Tibial nerve (tissue), 4 donors: ENCODE measurements at places on chromosomes 1 and 21.

DNA sequence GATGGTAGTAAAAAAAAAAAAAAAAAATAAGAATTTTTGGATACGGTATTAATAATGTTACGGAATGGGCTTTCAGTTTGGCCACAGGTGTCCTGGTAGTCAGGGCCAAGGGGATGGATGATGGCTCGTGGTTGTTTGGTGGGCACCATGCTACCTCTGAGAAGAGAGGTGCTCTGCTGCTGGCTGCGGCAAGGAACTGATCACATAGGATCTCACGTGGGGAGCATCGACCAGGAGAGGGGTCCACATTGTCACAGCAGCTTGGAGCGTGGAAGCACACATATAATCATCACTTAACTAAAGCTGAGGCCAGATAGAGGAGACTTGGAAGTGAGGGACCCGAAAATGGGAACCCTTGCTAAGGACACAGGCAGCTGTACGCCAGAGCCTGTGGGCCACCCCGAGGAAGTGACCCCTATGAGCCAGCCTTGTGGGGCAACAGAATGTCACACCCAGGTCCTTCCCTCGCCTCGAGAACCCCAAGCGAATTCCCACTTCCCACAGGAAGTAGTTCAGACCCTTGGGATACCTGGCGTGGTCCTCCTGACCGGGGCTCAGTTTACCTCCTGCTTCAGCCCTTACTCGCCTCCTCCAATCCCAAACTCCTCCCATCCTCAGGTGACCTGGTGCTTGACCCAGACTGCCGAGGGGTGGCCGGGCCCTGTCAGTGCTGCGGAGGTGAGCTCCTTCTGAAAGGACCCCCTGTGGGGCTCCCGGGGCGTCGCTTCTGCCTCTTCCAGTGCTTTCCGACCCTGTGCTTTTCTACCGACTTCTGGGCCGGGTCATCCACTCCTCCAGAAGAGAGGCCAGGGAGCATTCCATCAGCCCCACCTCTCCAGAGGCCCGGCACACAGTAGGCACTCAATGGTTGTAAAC is 222.0 kb downstream of the CAMTA1 start:
- no peak for DNase-seq

- DNase-seq = no peak
Measured at GRCh38 chr1:115713906-115714305, 54.6 kb downstream of the CASQ2 start.

- no peak for DNase-seq
Measured at GRCh38 chr1:2452201-2452931, 23.7 kb upstream of the PLCH2 start.

DNA sequence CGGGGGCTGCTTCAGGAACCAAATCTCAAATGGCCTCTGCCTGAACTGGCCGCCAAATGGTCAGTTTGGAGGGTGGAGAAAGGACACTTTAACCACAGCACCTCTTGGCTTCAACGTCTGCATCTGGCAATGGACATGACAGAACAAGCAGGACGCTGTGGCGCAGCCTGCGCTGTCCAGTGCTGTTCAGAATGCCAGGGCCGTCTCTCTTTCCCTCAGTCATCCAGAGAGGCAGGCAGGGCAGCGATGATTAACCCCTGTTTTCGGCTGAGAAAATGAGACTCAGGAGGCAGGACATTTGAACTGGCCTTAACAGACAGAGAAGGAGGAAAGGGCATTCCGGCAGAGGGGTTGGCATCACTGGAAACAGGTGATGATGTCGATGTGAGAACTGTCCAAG is 48.6 kb downstream of the GLIS1 start:
- DNase-seq = no peak

- no peak for DNase-seq
Measured at GRCh38 chr1:44021156-44021555, 10.1 kb downstream of the SLC6A9 start.

- DNase-seq = peak; percentile 51
Measured at GRCh38 chr1:247639381-247639981, 34.1 kb downstream of the OR2G3 start.

DNA sequence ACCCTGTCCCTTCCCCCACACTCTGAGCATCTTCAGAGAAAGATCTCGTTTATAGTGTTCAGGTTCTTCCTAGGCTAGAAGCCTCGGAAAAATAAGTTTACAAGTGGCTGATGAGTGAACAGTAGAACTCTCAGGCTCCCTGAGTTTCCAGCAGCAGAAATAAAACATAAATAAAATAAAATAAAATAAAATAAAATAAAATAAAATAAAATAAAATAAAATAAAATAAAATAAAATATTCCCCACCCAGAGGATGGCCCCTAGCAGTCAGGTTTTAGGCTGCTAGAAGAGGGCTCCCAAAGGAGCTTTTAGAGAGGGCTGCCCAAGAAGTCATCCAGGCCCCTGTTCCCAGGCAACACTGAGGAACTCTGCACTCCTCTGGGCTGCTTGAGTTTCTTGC is 55.1 kb downstream of the KCNC4 start:
- no peak for DNase-seq

DNA sequence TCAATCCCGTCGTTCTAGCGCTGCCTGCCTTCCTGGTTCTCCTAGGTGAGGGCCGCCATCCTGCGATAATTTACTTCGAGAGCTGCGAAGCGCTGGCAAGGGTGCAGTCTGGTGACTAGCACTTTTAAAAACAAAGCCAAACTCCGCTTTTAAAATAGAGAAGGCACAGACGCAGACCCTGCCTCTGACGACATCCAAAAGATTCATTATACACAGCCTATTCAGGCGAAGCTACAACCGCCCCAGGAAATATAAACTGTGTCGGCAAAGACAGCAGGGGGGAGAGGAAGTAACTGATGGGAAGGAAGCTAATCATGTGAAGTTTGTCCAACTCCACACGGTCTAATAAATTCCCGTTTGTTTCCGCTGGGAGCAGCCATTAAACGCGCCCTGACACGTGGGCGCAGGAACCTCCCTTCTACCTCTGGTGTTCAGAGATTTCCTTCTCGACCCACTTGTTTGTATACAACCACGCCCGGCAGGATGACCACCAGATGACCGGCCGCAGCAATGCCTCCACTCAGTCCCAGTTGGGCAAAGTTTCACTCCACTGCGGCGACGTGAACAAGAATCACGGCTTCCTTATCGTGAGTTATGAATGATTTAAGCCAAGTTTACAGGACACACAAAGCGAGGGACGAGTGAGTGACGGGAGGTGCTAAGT is 1.3 kb downstream of the GNG12 start:
- DNase-seq = peak; percentile 57

GRCh38 chr1:51638350-51638749 is 21.5 kb downstream of the OSBPL9 start:
- no peak for DNase-seq

DNA sequence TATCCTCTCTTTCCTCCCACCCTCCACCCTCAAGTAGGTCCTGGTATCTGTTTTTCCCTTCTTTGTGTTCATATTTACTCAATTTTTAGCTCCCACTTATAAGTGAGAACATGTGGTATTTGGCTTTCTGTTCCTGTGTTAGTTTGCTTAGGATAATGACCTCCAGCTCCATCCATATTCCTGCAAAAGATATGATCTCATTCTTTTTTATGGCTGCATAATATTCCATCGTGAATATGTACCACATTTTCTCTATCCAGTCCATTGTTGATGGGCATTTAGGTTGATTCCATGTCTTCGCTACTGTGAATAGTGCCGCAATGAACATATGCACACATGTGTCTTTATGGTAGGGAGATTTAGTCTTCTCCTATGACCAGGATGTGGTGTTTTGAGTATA is 14.5 kb downstream of the OLIG2 start:
- DNase-seq = no peak
